Activated T-cell treated with anti-CD3 and anti-CD28 coated beads for 4 hours (primary cell): ENCODE measurements at places on chromosomes 6 and 20.

DNA sequence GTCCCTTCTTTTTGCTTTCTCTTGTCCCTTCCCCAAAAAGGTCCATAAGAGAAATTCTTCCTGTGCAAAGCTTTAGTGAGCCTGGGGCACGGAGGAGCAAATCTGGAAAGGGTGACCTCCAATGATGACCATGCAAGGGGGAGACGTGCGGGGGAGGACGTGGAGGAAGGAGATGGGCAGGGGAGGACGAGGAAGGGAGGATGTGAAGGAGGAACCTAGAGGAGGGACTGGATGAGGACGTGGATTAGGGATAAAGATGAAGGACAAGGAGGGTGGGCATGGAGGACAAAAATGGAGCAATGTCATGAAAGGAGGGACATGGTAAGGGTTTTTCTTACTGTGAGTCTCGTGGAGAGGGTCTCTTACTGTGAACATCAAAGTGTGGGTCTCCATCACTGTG lies 139.5 kb downstream of the ERMARD start:
- no peak for DNase-seq

DNA sequence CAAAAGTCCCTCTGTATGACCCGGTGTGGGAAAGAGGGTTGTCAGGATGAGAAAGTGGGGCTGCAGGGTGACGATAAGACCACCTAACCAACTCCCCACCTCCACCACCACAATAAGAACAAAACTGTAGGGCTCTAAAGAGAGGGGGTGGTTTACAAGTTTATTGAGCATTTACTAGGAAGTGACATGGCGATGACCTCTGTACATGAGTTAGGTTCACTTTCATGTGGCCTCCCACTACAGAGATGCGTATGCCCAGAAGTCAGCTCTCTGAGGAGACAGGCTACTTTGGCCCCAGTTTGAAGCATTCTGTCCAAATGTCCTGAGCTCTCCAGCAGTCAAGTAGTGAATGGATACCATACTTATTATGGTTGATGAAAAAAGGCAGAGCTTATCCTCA lies 28.7 kb upstream of the PI16 start:
- no peak for DNase-seq

DNA sequence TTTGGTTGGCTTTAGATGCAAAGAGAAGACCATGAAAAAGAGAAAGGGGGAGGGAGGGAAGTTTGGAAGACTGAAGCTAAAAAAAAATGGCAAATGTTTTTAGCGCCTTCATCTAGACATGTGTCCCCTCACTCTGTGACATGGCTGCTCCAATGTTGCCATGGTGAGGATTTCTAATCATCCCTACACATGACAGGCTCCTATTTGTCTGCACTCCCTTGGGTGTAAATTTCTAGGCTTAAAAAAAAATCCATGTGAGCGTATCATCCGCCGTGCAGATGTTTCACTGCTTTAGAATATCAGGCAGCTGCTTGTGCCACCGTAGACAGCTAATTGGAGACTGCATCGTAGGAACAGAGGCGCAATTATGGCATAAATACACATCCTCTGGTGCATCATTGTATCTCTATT lies 761.1 kb upstream of the MMS22L start:
- no peak for DNase-seq

DNA sequence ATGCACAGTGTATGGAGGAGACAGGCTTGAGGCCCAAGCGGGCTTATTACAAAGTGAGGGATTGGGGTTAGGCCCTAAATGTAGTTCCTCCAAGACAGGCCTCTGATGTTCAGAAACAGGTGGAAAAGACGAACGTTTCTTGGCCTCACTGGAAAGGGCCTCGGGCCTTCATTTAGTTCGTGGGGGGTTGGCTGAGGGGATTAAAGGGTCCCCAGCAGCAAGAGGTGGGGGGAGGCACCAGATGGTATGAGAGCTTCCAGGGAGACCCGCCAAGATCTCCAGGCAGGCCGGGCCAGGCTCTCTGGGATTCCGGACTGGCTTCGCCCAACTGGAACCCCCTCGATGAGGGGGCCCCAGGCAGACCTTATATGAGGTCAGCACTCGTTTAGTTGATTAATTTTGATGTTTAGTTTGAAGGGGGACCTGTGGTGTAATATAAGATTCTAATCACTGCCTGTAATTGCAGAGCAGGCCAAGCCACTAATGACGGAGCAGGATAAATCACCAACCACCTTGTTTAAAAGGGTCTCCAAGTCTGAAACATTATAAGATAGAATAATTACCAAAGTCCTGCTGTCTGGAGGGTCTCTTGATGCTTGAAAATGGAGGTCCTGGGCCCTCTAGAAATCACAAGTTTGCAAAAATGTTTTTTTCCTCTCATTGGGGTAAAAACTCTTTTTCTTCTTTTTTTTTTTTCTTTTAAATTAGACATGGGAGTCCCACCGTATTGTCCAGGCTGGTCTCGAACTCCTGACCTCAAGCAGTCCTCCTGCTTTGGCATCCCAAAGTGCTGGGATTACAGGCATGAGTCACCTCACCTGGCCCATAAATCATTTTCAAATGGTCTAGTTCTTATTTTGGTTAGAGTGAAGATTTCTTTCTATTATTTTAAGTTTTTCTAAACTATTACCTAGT lies 2.2 kb downstream of the HMGA1 start:
- DNase-seq: no peak

DNA sequence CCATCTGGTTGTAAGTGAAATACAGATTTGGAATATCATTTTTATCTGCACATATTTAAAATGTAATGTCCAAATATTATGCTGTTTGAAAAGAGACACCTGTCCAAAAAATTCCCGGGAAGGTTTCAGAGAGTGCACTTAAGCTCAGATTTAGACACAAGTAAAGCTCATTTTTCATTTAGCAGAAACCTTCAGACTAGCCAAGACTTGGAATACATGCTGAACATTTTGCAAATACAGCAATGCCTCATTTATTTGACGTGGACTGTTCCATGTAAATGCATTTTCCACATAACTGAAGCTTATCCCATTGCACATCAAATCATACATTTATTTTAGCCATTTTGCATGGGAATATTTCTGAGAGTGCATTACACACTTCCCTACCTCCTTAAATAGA lies 280.7 kb downstream of the ZNF217 start:
- no peak for DNase-seq

GRCh38 chr6:129946439-129947140 lies 71.8 kb upstream of the L3MBTL3 start:
- no peak for DNase-seq

DNA sequence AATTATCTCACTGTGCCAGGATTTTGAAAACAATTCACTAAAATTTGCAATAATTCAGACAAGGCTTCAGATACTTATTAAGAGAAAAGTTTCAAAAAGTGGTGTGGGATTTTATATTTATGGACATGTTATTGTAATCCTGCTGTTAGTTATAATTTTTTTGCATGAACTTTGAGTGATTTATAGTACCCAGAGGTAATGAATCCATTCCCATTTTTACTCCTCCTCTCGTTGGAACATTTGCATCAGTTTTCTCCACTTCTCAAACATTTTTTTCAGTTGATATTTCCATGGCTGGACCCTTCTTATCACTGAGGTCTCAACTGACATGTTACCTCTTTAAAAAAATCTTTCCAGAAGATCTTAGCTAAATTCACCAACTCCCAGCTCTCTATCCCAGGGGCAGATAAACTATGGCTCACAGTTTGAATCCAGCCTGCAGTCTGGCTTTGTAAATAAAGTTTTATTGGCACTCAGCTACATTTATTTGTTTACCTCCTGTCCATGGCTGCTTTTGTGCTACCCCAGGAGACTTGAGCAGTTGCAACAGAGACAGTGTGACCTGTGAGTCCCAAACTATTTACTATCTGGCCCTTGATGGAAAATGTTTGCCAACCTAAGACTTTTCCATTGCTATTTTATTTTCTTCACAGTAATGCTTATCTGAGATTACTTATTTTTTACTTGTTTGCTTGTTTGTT lies 83.4 kb downstream of the TSHZ2 start:
- DNase-seq: no peak

GRCh38 chr6:78909391-78909790 lies 42.0 kb downstream of the IRAK1BP1 start:
- no peak for DNase-seq

DNA sequence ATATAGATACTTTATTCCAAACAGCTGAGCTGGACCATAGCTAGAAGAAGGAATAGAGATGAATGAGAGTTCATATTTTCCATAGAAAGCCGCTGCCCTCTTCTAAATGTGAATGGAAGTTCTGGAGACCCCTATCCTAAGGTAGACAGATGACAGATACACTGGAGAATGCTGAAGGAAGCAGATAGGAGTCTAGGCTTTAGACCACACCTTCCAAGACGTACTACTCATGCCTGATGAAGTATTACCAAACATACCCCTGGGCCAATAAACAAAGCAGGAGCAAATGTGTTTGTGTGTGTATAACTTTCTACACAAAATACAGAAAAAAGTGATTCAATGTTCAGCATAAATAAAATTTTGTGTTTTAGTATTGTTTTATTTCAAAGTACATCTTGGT lies 9.1 kb upstream of the SLC17A2 start:
- no peak for DNase-seq

DNA sequence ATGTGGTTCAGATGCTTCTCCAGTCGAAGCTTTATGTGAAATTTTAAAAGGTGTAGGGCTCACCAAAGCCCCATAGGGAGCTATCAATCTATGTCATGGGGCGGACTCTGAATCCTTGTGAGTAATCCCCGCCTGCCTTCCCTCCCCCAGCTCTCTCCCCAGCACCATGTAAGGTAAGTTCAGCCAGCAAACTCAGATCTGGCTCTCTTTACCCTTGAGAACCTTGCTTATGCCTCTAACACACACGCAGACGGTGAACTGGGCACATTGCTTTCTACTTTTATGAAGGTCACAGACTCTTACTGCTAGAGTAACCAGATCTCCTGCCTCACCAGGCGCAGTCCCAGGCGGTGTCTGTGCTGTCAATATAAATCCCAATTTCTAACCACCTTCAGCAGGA lies 82.6 kb upstream of the CNKSR3 start:
- DNase-seq: no peak

DNA sequence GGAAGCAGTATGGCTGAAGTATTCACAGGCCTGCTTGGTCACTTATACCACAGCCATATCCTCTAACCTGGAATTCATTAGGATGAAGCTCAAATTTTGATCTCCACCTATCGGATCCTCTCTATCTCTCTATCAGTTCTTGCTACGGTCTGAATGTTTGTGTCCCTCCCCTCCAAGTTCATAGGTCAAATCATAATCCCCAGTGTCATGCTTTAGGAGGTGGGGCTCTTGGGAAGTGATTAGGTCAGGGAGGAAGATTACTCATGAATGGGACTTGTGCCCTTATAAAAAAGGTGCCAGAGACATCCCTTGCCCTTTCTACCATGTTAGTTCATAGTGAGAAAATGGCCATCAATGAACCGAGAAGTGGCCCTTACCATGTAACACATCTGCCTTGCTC lies 190.8 kb upstream of the MYLIP start:
- DNase-seq: no peak

DNA sequence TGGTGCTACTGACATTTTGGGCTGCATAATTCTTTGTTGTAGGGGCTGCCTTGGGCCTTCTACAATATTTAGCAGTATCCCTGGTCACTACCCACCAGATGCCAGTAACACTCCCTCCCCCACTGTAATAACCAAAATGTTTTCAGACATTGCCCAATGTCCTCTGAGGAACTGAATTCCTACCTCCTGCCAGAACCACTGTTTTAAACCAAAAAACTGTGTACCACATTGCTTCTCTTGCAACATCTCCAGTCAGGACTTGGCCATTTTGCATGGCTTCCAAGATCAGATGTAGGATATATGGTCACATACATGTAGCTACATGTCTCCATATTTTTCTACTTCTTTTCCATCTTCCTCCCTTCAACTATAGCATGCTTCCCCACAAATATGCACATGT lies 97.4 kb upstream of the IFNGR1 start:
- DNase-seq: no peak

DNA sequence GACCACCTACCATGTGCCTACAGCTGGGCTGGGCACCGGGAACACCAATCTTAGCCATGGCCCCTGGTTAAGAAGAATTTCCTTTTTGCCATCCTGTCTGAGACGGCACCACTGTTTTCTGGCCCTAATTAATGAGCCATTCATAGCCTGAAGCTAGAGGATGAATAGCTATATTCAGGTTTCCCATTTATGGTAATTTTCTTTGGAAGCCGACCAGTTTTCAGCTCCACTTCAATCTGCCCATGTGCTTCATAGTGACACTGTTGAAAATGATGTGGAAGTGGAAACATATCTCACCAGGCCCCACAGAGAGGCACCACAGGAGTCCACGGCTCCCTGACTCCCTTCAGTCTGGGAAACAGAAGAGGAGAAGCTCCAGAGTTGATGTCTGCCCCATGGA lies 22.6 kb upstream of the ULBP3 start:
- DNase-seq: no peak

GRCh38 chr6:21158873-21159272 lies 434.7 kb upstream of the SOX4 start:
- DNase-seq: no peak

DNA sequence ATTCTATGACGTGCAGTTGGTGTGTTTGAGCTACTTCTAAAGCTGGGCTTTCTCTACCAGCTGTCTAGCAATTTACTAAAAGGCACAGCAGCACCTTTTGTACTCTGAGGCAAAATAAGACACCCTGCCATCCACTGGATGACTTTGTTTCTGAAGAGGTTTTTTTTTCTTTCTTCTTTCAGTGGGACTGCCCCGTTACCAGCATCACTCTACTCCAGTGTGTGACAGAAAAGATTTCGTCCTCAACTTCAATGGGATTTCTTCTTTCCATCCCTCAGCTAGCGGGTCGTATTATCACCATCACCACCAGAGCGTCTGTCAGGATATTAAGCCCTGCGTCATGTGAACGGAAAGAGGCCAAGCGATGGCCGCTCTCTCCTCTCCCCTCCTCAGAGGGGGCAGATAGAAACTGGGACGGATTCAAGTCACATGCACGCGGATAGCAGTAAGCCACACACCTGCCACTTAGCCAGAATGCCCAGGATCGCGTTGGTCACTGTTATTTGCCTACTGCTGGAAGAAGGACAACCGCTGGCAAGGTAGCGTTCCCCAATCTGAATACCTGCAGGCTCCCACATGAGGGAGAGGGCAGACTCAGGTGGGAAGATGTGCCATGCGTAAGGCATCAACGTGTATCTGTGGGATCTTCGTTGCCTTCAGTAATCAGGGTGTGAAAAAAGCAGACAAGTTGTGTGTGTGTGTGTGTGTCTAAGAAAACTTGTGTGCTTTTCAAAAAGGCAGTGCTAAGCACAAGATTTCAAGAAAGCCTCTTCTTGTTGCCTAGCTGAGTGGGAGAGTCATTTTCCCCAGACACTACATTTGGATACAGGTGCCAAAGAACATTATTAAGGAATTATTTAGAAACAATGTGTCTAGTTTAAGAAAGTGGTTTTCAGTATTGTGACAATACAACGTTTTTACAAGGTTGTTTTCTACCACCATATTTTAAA lies 5.4 kb downstream of the FOXF2 start:
- DNase-seq: no peak
